ENCODE measurements at places on chromosomes 6 and 20. TPM values are rescaled to one million over a fixed set of nuclear protein-coding genes. Genes with fewer than 3 reads are reported as not detected.

The EYS gene
- polyA plus RNA-seq: 0.03 TPM

The RAMACL gene
- polyA plus RNA-seq: 0.24 TPM

The SOX4 gene
- 2.9 TPM for polyA plus RNA-seq

- DNase-seq: no peak
Measured at GRCh38 chr6:130105996-130106704, 87.8 kb downstream of the L3MBTL3 start.

DNA sequence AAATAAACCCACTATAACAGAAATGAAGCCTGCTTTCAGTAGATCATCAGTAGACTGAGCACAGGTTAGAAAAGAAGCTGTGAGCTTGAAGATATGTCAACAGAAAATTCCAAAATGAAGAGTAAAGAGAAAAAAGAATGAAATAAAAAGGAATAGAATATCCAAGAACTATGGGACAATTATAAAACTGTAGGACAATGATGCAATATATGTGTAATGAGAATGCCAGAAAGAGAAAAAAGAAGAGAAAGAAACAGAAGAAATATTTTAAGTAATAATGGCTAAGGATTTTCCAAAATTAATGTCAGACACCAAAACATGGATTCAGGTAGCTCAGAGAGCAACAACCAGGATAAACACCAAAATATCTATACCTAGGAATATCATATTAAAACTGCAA, 191.4 kb upstream of the PLN start:
- DNase-seq: no peak

- DNase-seq: no peak
Measured at GRCh38 chr20:47334022-47334551, 22.4 kb downstream of the ZMYND8 start.
